Activated CD4-positive, alpha-beta T cell treated with anti-CD3 and anti-CD28 coated beads, Interleukin-2, amount 10 ng/mL, durations not matched to agents 24 days and 14 days (primary cell): ENCODE measurements at places on chromosomes 11 and 22. TPM values are rescaled to one million over a fixed set of nuclear protein-coding genes. Genes with fewer than 3 reads are reported as not detected.

APOA5 gene
- not detected in 2 replicates for total RNA-seq

C11orf42 gene
- not detected in 2 replicates for total RNA-seq

KCNE3 gene
- not detected in 2 replicates for total RNA-seq

RAG2 gene
- not detected in 2 replicates for total RNA-seq

HTR3A gene
- total RNA-seq, result not detected in 2 replicates

MYRF gene
- 1.1 and 1.2 TPM in 2 replicates for total RNA-seq

MN1 gene
- total RNA-seq, result 0.05 and 0.23 TPM in 2 replicates

OR56A1 gene
- not detected in 2 replicates for total RNA-seq

MB gene
- total RNA-seq, result 2.7 and 3.7 TPM in 2 replicates

PATZ1 gene
- 33.8 and 34.7 TPM in 2 replicates for total RNA-seq

MPZL3 gene
- total RNA-seq, result 64.6 and 65.4 TPM in 2 replicates

OR2AG2 gene
- 0.62 and 0.70 TPM in 2 replicates for total RNA-seq

SLC15A3 gene
- 3.0 and 4.0 TPM in 2 replicates for total RNA-seq

SCUBE1 gene
- total RNA-seq, result not detected in 2 replicates

MPEG1 gene
- not detected in 2 replicates for total RNA-seq

RBM14 gene
- 209 and 214 TPM in 2 replicates for total RNA-seq
